NCI-H1694 treated with DMSO at 0.1 percent for 48 hours (cell line): ENCODE measurements at places on chromosomes 1 and 21.

GRCh38 chr1:161836018-161836417 lies 69.9 kb downstream of the ATF6 start:
- DNase-seq = no peak

DNA sequence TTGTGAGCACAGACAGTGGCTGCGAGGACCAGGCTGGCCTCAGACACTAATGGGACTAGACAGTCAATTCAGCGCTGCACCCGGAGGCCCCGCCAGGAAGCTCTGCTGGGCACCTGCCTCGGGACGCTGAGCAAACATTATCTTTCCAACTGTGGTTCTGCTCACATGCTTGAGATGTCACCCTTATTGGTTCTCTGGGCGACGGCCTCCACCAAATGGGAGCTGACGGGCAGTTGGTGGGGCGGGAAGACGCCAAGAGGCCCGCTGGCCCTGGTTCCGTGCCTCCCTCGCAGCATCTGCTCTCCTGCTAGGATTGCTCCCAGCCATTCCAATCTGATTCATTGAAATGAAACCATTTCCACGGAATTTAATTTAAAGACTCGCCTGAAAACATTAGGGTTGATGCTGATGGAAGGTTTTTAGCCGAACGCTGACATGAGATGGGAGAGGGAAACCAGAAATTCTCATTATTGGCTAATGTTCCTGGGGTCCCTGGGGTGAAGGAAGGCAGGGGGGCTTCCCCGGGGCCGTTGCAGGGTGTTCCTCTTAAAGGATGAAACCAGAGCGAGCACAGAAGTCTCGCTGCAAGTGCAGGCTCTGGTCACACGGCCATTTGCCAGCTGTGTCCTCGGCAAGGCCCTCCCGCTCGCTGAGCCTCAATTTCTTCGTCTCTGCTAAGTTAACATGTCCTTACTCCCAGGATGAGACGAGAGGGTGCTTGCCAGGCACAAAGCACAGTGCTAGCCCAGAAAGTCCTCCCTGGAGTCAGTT lies 512.2 kb downstream of the NPHP4 start:
- no peak for DNase-seq

GRCh38 chr1:44294588-44295007 lies 60.5 kb downstream of the ERI3 start:
- DNase-seq = no peak

DNA sequence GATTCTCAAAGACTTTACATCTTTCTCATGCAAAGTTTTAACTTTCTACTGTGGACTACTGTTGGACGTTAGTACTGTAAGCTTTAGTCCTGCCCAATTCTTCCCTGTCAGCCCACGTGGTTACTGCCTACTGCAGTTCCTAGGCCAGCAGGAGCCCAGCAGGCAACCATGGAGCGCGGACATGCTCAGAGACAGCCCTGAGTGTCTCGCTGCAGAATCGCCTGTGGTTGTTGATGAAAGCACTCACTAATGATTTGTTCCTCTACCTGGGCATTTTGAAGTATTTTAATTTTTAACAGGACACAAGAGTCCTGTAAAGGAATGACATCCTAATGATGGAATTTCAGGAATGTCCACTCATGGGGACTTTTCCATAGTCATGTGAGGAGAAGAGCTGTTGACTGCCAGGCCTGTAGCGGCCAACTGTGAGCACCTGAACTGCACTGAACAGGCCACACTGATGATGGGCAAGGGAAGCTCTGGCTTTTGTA lies 44.1 kb downstream of the PGBD5 start:
- DNase-seq = no peak

DNA sequence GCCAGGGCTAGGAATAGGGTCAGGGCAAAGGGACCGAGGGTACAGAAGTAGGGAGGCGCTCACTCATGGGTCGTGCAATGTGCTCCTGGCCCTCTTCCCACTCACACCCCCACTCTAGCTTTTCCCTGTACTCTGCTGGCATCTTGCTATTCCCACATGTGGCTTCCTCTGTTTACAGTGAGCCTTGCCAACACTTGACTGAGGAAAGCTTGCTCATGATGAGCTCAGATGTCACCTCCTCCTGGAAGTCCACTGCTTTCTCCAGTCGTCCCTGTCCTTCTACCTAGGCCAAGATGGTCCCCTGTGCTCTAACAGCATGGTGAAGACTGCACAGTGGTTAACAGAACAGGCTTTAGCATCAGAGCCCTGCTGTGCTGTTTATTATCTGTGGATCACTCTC lies 8.0 kb upstream of the RIMS3 start:
- DNase-seq = no peak

- no peak for DNase-seq
These were observed 74.3 kb upstream of the RAB4A start for GRCh38 chr1:229196404-229197264.

DNA sequence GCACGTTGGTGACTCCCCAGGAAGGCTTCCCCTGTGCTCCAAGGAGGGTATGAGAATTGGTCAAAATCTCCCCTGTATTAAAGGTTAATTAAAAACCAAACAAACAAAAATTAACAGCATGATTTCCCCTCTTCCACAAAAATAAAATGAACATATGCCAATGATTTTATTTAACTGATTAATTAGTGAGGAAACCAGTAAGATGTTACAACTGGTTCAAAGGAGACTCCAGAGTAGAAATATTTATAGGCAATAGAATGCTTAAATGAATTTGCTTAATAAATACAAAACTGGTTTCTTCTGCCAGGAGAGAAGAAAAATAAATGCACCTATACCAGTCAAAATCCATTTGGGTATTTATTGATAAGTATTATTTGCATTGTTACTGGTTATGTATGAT lies 249.5 kb upstream of the DEPDC1 start:
- DNase-seq = no peak

DNA sequence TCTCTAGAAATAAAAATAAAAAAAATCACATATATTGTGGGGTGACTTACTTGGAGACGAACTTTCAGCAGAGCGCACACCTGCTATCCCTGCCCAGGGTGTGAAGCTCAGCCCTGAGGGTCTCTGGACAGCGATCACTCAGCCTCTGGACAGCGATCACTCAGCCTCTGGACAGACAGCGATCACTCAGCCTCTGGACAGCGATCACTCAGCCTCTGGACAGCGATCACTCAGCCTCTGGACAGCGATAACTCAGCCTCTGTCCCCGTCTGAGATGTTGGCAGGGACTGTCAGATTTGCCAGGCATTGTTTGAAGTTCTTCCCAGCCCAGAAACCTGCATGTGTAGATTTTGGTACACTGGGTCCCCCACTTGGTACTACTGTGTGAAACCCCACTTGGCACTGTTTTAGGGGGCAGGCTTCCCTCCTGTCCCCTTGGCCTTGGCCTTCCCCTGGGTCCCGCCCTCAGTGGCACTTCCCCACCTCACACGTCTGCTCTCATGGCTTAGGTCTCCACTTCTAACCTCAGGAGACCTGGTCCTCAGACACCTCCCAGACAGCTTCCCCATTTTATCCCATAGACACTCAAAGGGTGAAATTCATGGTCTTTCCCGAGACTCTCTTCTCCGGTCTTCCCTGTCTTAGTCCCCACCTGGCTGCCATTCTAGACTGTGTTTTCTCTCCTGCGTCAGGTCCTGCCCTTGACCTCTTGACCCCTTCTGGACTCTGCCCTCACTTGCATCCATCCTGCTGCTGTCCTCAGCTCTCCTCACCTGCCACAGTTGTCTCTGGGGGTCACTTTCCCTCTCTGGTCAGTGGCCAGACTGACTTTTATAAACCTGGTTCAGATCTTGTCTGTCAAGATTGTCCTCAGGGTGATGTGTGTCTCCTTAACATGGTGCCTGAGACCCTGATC lies 10.2 kb downstream of the PSEN2 start:
- no peak for DNase-seq

GRCh38 chr1:175237389-175237788 lies 44.8 kb upstream of the KIAA0040 start:
- no peak for DNase-seq

- DNase-seq = no peak
These were observed 1276.7 kb upstream of the PRMT6 start for GRCh38 chr1:105779727-105780126.

GRCh38 chr1:117577191-117577885 lies 28.5 kb upstream of the TENT5C start:
- DNase-seq = no peak

GRCh38 chr1:119081700-119082099 lies 58.8 kb downstream of the WARS2 start:
- no peak for DNase-seq

- no peak for DNase-seq
These were observed 206.7 kb upstream of the C1orf174 start for GRCh38 chr1:4106731-4107130.

- no peak for DNase-seq
These were observed 682.4 kb upstream of the ADAMTS5 start for GRCh38 chr21:27649323-27649722.

DNA sequence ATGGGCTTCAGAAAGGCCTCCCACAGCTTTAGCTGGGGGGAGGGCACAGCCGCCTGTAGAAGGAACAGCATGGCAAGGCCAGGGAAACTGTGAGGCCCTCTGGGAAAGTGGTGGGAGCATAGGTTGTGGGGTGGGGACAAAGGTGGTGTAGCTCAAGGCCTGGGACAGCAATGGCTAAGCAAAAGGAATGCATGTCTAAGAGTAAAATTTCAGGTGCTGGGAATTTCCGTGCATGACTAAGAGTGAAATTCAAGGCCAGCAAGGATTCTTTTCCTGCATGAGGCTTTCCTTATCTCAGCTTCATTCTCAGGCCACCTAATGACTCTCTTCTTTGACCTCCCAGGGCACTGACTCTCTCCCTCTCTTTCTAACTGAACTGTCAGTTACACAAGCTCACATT lies 86.5 kb upstream of the WNT4 start:
- no peak for DNase-seq

GRCh38 chr1:65009176-65009575 lies 42.8 kb upstream of the JAK1 start:
- DNase-seq = no peak

DNA sequence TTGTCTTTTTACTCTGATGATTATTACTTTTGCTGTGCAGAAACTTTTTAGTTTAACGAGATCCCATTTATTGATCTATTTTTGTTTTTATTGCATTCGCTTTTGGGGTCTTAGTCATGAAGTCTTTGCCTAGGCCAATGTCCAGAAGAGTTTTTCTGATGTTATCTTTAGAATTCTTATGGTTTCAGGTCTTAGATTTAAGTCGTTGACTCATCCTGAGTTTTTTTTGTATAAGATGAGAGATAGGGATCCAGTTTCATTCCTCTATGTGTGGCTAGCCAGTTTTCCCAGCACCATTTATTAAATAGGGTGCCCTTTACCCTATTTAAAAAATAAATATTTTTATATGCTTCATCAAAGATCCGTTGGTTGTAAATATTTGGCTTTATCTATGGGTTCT lies 13.2 kb downstream of the MAN1C1 start:
- no peak for DNase-seq

DNA sequence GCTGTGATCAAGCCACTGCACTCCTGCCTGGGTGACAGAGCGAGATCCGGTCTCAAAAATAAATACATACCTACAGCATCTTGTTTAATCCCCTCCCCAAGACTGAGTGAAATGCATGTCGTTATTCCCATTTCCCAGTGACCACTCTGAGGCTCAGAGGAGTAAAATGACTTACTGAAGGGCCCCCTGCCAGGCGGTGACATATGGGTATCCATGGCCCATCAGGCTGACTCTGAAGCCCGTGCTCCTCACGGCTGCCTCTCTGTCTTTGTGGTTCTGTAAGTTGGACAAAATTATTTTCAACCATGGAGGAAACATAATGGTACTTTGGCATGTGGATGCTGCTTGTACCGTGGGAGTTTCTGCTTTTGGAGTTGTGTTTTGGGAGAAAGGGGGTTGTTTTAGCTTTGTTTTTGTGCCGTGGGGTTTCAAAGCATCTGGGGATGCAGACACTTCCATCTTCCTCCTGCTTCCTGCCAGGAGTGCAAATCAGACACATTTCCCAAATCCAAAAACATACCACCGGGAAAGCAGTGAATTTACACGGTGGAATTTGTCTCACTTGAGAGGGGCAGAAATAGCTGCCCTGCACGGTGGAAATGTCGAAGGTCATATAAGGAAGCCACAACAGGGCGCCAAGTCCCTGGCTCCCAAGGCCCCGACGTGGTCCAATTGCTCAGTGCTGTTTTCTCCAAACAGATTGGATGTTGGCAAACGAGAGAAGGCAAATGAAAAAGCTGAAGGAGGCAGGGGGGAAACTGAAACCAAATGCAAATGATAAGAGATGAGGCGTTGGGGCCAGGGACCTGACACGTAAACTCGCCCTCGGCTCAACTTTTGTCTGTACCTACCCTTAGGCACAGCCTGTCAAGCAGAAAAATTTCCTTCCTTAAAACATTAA lies 17.1 kb upstream of the PINK1 start:
- DNase-seq = no peak

DNA sequence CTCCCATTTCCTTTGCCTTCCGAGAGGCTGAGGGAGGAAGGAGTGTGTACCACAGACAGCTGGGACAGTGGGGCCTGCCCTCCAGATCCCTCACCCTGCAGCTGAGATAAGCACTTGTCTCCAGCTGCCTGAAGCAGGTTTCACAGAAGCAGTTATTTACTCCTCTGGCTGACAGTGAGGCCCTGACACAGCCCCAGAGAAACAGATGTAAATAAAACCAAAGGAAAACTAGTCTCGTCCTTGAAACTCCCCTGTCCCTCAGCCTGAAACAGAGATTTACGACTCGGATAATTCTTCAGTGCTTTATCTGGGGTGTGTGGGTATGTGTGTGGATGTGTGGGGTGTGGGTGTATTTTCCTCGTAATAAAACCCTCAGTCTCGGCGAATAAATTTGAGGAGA lies 181.1 kb downstream of the IGSF21 start:
- no peak for DNase-seq

DNA sequence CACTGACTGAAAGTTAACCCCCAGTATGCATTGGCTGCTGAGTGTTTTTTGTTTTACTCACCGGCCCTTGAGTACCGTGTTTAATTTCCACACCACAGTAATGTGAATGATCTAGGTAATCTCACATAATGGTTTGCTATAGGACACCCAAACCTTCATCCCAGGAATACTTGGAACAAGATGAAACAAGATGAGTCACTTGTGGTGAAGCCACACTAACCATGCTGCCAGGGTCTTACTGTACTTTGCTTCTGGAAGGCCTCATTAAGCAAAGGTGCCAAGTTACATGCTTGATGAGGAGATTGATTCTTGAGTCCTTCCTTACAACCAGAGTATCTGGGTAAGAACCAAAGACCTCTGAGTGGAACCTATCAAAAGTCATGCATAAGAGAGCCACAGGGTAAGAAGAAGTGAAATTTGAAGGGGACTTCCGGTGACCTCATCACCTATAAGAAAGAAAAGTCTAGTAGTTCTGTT lies 163.3 kb downstream of the NRIP1 start:
- DNase-seq = no peak

DNA sequence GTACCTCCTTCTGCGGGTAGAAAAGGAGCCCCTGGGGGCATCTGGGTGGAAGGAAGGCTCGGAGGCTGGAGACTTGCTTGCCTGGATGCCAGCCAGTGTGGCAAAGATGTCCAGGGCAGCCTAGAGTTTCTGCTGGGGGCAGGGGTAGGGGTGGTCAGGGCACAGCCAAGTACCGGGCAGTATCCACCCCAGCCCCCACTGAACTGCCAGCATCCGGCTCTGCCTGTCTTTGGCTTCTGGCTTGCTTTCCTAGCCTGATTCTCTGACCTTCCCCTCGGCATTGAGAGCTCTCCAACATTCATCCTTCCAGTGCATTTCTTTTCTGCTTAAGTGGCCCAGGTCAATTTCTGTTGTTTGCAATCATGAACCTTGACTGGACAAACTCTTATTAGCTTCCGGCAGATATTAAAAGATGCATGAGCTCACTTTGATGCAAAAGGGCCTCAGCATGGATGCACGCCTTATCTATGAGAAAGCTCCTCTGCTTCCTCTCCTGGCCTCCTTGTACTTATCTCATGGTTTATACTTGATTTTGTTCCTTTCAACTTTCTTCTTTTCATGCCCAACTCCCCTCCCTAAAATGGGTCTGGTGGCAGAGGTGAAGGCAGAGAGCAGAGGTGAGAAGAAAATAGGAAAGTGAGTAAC lies 116.9 kb downstream of the HLCS start:
- DNase-seq = no peak

GRCh38 chr1:153212201-153212600 lies 5.2 kb upstream of the PRR9 start:
- DNase-seq = no peak
